ENCODE measurements at places on chromosomes 12 and 14.

GRCh38 chr14:101491841-101492240, 69.5 kb upstream of the DIO3 start:
- DNase-seq = no peak

DNA sequence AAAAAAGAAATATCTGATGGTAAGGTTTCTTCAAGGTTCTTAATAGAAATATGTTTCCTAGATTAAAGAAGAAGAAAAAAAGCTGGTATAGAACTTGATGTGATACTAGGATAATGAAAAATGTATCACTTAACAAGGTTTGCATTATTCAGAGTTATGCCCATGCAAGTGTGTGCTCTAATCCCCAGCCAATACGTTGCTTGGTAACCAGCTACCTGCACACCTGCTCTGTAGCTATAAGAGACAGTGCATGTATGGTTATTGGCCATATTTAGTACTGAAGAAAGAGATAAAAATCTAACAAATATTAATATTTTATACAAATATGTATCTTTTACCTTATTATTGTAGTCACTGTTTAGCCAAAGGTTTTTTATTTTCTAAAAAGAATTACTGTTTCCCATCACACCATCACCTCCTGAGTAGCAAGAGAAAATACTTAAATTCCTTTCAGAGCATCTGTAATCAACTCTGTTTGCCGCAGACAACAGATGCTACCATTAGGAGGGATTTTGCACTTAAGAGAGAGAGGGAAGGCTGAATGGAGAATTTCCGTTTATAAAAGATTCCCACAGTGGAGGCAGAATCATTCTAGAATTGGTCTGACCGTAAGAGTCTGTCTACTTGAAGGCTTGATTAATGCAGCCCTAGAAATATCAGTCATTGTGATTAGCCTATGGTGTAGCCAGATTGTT, 115.6 kb downstream of the NEDD1 start:
- DNase-seq = no peak

GRCh38 chr12:47819138-47819895, 386 bp downstream of the HDAC7 start:
- no peak for DNase-seq

DNA sequence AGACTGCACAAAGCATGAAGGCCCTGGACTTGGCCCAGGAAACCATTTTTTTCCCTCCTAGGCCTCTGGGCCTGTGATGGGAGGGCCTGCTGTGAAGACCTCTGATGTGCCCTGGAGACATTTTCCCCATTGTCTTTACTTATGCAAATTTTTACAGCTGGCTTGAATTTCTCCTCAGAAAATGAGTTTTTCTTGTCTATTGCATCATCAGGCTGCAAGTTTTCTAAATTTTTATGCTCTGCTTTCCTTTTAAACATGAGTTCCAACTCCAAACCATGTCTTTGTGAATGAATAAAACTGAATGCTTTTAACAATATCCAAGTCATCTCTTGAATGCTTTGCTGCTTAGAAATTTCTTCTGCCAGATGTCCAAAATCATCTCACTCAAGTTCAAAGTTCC, 43.7 kb upstream of the TRHDE start:
- DNase-seq = no peak

- DNase-seq = no peak
Observed at GRCh38 chr12:10191865-10192264, 13.0 kb downstream of the TMEM52B start.

DNA sequence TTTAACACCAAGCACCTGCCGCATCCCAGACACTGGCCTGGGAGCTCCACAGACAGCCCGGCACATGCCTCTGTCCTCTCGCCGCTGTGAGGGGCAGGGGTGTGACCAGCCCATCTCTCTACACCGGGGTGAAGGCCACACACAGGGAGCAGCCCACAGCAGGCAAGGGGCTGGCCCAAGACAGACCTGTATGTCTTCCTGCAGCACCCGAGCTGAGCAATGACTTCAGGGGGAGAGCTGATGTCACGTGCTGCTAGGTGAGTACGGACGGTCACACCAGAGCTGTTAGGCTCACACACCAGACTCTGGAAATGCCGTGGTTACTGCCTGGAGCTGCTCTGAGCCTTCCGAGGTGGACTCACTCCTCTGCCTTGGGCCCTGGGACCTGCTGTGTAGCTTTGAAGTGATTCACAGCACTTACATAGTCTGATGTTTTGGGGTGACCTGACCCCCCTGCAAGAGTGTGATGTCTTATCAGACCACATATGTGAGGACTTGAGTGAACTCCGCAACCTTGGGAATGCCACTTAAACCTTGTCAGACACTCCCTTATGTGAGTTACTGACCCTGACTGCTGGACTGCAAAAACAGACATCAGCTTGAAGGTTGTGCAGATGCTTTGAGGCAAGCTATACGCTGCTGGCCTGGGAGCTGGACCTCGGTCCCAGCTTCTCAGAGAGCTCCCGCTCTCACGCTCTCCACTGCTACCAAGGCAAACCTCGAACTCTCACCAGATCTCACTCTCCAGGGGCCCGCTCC, 1.8 kb downstream of the XRCC3 start:
- DNase-seq = no peak

DNA sequence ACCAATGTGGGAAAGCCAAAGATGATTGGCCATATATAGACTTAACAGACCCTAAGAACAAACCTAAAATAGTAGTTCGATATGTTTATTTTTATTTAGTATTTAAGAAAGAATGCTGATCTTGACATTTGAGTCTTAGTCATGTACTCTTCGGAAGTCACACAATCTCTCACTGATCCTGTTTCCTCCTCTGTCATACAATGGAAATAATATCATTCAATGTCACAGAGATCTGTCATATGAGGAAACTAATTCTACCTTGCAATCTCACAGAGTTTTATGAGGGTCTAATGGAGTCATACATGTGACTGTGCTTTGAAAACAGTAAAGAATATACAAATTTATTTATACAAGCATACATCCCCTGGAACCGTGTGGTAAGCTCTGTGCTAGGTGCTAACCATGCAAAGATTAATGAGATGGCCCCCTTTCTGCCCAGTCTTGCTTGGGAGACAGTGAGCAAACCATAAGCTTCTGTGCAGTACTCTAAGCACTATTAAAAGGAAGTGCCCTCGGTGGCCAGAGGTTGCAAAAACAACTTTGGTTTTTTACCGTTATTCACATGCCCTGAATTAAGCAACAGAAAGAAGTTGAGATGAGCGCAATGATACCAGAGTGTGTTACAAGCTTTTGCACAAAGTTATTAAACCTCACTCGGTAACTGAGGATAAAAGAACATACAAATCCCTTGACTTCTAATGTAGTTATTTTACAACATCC, 1.7 kb upstream of the LIN7A start:
- peak; percentile 19 for DNase-seq

- DNase-seq = no peak
Observed at GRCh38 chr14:99249389-99249788, 22.6 kb downstream of the BCL11B start.

DNA sequence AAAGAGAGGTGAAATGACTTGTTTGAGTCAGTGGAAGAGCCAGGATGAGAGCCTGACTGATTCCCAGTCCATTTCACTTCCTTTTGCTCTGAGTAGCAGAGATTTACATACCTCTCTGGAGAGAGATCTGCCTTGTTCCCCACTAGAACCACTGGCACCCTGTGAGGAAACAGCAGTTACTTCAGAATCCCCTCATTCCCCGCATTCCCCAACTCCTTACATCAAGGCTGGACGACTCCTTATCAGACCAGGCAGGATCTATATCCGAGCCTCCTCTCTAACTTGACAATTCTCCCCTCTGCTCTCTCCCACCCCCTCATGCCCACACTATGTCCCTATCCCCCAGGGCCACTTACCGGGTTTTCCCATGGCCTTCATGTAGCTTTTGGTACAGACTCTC, 3.7 kb downstream of the RHEBL1 start:
- DNase-seq = no peak

DNA sequence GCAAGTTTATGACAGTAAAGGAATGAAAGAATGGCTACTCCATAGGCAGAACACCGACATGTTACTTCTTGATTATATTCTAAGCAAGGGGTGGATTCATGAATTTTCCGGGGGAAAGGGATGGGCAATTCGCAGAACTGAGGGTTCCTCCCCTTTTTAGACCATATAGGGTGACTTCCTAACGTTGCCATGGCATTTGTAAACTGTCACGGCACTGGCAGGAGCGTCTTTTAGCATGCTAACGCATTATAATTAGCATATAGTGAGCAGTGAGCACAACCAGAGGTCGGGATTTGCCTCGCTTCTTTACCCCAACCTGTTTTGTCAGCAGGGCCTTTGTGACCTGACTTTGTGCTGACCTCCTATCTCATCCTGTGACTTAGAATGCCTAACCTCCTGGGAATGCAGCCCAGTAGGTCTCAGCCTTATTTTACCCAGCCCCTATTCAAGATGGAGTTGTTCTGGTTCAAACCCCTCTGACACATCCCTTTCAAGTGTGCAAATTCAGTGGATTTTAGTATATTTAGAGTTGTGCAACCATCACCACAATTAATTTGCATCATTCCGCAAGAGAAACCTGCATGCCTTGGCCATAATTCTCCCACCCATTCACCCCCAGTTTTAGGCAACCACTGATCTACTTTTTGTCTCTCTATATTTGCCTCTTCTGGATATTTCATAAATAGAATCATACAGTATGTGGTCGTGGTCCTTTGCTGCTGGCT, 27.4 kb downstream of the PALS1 start:
- DNase-seq = peak; percentile 12

GRCh38 chr12:105783983-105784947, 354.5 kb downstream of the NUAK1 start:
- no peak for DNase-seq

DNA sequence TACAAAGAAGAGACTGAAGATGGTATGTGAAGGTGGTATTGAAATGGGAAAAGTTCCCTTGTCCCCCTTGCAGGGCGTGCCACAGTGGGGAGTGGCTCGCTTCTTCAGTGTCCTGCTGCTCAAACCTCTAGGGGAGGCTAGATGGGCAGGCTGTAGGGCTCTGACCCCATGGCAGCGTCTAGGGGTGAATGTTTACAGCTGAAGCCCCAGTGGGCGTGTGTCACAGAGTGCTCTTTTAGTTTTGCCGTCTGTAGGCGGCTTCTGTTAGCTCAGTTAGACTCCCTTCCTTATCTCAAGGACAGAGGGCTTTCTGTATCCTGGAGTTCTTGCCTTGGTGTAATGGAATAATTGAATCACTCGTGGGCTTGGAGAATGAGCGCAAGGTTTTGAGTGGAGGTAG, 266.2 kb downstream of the RAD51B start:
- no peak for DNase-seq

DNA sequence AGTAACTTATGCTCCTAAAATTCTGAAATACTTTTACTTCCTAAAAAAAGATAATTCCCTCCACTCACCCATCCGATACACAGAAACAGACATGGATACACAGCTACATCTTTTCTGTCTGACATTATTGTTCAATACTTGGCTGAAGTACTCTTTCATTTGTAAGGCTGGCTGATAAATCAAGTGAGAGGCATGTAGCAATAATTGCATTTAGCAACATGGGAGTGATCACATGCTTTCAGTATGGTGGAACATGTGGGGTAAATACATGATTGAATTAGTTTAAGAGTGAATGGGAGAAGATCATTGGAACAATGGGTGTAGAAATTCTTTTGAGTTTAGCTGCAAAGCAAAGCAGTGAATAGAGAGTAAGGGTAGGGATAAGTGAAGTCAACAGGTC, 25.6 kb downstream of the PTPRQ start:
- DNase-seq = no peak

DNA sequence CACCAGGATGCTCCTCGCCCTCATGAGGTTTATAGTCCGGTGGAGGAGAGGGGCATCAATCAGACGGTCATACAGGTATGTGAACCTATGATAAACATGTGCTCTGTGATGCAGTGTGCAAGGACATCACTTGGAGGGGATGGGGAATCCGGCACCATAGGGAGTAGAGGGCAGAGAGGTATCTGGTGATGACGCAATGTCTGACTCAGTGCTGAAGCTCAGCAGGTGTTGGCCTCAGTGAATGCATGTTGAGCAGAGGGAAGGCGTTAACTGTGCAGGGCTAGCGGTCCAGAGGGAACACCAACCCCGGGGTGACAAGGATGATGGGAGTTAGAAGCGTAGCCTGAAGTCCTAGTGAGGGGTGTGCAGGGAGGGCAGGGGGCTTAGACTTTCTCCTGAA, 200.9 kb downstream of the TMEM132C start:
- no peak for DNase-seq

- DNase-seq = no peak
Observed at GRCh38 chr14:97452314-97452713, 655.1 kb downstream of the VRK1 start.

DNA sequence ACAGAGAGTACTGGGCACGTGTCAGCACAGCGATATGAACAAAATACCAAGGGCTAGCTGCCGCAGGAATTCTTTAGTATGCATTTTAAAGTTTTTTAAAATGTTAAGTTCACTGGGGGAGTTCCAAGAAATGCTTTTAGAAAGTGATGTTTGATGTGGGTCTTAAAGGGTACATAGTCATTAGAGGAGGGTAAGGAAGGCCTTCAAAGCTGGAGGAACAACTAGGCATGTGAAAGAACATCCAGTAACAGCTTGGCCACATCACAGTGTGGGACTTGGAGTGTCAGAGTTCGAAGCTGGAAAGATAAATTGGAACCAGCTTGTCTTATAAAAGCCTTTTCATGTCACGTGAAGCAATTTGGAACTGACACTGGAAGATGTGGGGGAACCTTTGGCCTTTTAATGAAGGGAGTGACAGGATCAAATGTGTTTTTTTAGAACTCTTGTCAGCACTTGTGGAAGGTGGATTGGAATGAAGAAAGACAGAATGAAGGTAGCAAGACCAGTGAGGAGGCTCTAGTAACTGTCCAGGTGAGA, 57.7 kb downstream of the WDR20 start:
- no peak for DNase-seq

DNA sequence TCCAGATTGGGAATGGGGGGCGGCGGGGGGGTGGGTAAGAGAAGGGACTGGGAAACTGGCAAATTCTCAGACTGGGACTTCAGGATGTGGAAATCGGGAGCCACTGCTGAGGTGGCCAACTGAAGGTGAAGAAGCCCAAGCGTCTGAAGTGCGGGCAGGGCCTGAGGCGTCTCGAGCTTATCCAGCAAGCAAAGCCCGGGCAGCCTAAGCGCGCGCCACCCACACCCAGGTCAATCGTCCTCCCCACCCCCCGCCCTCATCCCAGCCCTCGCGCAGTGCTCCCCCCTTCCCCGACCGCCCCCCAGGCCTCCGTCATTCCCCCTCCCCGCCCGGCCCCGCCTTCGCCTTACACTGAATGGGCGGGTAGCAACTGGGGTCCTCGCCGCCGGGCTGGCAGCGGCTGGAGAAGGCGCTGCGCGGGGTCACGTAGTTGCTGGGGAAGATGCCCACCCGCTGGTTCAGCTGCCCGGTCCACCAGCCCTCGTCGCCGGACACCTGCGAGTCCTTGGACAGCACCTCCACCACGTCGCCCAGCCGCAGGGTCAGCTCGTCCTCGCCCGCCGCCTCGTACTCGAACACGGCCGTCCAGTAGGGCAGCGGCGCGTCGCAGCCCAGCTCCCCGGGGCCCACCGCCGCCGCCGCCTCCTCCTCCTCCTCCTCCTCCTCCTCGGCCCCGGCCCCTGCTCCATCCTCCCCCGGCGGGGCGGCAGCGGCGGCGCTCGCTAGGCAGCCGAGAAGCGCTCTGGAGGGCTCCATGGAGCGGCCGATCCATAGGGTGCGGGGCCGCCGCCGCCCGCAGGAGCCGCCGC, 693 bp downstream of the MAP3K9 start:
- DNase-seq = no peak

- DNase-seq = no peak
Observed at GRCh38 chr12:51062631-51063397, 14.7 kb downstream of the LETMD1 start.

- DNase-seq = no peak
Observed at GRCh38 chr12:83323866-83324265, 637.2 kb downstream of the TMTC2 start.
